H1 (cell line): ENCODE measurements at places on chromosomes 1 and 21.

- DNase-seq = no peak
- H3K4me1 ChIP-seq = peaks cover 19% of the 10 kb centered on the region
- H3K27me3 ChIP-seq = peaks cover 11% of the 10 kb centered on the region
- H3K27ac ChIP-seq = no peak overlapping the region
- no peak overlapping the region for H3K4me3 ChIP-seq
- peaks cover 3% of the 10 kb centered on the region; the same call in 1 of the 2 replicates for H3K36me3 ChIP-seq
Measured at GRCh38 chr21:44869781-44870747, 3.4 kb downstream of the PTTG1IP start.

DNA sequence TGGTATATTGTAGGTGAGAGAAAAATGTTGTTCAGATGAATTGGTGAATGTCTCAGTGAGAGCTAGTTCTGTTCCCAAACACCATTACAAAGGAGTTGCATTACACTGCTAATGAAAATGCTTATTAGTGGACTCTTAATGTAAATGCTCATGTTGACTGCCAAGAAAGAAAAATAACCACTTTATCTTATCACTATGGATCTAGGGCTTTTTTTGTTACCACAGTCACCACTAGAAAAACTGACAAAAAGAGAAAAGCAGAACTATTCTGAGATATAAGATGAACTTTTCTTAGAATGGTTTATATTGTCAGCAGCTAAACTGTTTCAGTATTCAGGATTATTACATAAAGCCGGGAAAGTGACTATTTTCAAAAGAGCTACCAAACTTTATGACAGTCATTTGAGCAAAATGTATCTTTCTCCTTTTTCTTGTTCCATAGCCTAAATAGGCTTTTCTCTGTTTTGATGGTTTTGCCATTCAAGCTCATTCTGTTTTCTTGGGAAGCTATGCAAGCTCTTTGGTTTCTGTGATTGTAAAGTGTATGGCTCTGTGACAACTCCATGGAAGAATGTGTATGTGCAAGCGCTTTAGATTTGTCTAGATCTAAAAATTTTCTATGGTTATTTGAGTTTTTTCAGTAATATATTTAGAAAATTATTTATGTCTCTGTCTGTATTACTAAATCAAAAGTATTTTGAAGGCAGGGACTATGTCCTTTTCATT lies 64.2 kb upstream of the DPH5 start:
- no peak overlapping the region for H3K4me3 ChIP-seq
- H3K27me3 ChIP-seq = no peaks in the 10 kb centered on the region
- no peak overlapping the region for H3K27ac ChIP-seq
- DNase-seq = no peak
- no peaks in the 10 kb centered on the region for H3K36me3 ChIP-seq

DNA sequence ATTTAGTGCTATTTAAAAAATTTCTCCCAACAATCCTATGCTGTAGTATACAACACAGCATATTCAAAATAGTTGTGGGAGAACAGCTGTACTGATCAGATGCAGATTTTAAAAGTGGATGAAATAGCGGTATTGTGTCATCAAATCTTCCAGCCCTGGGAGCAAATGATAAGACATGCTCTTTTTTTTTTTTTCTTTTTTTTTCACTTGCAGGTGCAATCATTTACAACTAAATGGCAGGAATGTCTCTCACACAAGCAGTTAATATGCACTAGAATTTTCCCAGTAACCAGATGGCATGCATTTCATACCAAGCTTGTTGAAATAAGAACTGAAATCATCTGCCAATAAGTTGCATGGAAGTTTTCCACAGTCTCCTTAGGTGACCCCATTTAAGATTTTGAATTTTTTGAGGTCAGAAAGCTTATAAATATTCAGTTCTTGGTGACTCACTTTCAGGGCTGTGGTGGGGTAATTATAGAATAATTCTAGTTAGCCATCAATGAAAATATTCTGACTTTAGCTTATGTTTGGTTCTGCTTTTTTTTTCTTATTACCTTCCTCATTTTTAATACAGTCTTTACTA lies 623.9 kb upstream of the NR5A2 start:
- no peak for DNase-seq
- no peaks in the 10 kb centered on the region for H3K4me1 ChIP-seq
- H3K4me3 ChIP-seq = no peak overlapping the region; the same call in 1 of the 2 replicates
- no peaks in the 10 kb centered on the region for H3K36me3 ChIP-seq
- no peaks in the 10 kb centered on the region for H3K27me3 ChIP-seq
- no peak overlapping the region for H3K27ac ChIP-seq

GRCh38 chr1:38331496-38332210 lies 285.1 kb upstream of the POU3F1 start:
- H3K4me1 ChIP-seq = no peaks in the 10 kb centered on the region
- H3K27ac ChIP-seq = no peak overlapping the region
- H3K27me3 ChIP-seq = no peaks in the 10 kb centered on the region
- H3K4me3 ChIP-seq = no peak overlapping the region
- no peak for DNase-seq
- H3K36me3 ChIP-seq = no peaks in the 10 kb centered on the region

GRCh38 chr1:214702556-214702955 lies 99.6 kb downstream of the CENPF start:
- no peak overlapping the region for H3K27ac ChIP-seq
- H3K4me3 ChIP-seq = no peak overlapping the region
- H3K4me1 ChIP-seq = no peaks in the 10 kb centered on the region
- H3K36me3 ChIP-seq = no peaks in the 10 kb centered on the region
- no peaks in the 10 kb centered on the region for H3K27me3 ChIP-seq
- DNase-seq = no peak

DNA sequence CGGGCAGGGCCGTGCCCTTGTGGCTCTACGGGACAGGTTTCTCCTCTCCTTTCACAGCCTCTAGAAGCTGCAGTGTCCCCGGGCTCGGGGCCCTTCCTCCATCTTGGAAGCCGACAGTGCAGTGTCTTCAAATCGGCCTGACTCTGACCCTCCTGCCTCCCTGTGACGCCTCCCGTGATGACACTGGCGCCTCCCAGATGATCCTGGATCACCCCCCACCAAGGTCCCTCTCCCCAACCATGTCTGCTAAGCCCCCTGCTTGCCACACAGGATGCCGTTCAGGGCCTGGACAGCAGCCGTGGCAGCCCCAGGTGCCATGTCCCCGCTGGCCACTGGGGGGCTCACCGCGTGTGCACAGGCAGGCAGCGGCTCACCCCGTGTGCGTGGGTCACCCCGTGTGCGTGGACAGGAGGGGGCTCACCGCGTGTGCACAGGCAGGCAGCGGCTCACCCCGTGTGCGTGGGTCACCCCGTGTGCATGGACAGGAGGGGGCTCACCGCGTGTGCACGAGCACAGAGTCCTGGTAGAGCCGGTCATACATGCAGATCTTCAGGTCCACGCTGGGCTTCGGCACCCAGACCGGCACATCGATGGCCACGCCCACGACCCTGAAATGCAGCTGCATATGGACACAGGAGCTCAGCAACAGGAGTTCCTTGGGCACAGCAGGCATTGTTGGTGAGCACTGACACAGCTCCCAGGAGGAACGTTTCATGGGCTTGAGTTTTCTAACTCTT lies 24.9 kb upstream of the TMEM52 start:
- no peak overlapping the region for H3K27ac ChIP-seq
- no peaks in the 10 kb centered on the region for H3K4me1 ChIP-seq
- peak; percentile 91 for DNase-seq

DNA sequence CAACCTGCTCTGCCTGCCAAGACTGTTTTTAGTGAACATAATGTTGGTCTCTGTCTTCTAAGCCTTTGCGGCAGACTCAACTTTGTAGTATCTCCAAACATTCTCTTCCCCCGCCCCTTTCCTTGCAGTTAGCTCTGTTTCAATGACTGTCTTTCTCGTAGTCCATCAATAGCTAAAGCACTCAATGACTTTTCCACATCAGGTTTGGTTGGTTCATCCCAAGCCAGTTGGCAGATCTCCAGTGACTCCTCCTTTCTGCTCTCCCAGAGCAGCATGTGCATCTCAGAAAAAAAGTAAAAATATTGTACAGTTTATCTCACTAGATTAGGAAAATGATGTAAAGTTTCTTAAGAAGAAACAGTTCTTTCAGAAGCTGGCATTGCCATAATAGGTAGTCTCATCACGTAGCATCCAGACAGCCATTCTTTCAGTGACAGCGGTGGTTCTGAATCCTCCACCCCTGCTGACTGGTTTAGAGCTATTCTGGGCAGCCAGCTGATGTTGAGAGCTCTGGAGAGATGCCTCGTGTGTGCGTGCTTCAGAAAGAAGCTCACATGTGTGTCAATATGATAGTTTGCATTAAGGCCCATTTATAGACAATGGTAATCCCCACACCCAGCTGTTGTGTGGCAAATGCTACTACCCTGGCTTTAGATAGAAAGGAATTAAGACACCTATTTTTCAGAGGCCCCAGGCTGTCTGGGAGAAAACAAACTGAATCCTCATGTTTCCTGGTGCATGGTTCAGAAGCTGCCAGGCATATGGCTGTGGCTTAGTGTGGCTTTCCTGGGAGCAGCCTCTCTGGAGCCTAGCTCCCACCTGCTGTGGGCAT lies 53.2 kb downstream of the CNN3 start:
- H3K4me3 ChIP-seq = no peak overlapping the region
- no peak for DNase-seq
- no peaks in the 10 kb centered on the region for H3K36me3 ChIP-seq
- no peak overlapping the region for H3K27ac ChIP-seq
- H3K4me1 ChIP-seq = 0 out of 2 replicates have a peak, but pooled peaks cover 2% of the 10 kb centered on the region

DNA sequence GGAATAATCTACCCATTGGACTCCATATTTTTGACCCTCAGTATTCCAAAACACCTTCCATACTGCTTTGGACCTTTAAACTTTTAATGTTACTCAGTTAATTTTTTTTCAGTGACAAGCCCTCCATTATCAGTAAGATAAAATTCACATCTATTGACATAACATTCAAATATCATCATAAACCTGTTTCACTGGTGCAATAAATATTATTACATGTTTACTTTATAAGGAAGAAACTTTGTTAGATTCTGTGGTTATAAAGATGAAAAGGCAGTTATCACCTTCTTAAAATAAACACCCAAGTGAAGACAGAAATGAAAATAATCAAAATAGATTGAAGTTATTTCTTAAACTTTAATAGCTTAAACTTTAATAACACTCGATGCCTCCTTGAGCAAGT lies 758.5 kb upstream of the ADGRL2 start:
- no peak overlapping the region for H3K27ac ChIP-seq
- no peaks in the 10 kb centered on the region for H3K27me3 ChIP-seq
- no peaks in the 10 kb centered on the region for H3K36me3 ChIP-seq
- no peak for DNase-seq
- H3K4me3 ChIP-seq = no peak overlapping the region
- peaks cover 7% of the 10 kb centered on the region; the same call in 1 of the 2 replicates for H3K4me1 ChIP-seq
